ENCODE measurements at places on chromosomes 1 and 21.

DNA sequence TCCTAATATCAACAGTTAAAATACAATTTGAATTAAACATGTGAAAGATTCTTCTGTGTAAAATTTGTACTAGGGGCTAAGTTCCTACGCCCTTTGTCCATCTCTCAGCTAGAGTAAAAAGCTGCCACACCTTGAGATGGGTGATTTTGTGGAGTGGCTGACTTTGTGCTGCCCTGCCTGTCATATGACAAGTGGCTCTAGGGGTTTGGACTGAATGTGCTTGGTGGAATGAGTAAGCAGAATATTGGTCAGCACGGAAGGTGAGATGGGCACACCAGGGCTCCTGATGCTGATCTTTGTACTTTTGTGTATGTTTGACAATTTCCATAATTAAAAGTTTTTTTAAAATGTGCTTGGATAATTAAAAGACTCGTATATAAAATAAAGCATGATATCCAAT, 133.6 kb upstream of the SLC45A1 start:
- H3K27ac ChIP-seq: peak overlapping the region; percentile 100
- H3K4me3 ChIP-seq: no peak overlapping the region
- no peaks in the 10 kb centered on the region for H3K27me3 ChIP-seq
- no peaks in the 10 kb centered on the region for H3K36me3 ChIP-seq
- DNase-seq: peak; percentile 50

DNA sequence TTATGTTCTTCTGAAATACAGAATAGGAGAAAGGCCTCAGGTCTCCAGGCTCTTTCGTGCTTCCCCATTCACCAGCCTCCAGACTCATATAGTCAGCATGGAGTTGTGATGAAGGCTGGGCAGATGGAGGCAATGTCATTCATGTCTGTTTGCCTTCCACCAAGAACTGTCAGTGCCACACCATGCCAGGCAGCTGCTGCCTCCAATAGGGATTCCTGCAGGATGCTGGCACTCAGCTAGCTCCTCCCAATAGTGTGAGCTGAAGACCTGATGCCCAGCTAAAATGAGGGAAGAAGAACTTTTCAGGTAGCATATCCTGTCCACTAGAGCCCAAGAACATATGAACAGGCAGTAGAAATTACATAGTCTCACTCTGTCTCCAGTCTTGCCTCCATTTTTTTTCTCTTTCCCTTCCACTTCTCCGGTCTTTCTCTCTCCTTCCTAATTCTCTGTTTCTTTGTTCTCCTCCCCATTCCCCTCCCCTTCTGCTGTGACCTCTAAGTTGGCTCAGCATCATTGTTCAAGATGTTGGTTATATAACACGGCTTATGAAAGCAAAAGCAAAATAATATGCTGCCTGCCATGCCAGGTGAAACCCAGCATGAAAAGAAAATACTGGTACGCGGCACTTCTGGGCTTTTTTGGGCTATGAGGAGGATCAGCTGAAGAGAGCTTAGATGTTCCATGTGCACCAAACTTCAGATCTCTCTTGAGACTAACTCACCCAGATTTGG, 17.3 kb downstream of the GLUL start:
- H3K27me3 ChIP-seq: no peaks in the 10 kb centered on the region
- DNase-seq: peak; percentile 5
- peaks cover 20% of the 10 kb centered on the region for H3K4me1 ChIP-seq
- no peak overlapping the region for H3K4me3 ChIP-seq
- no peaks in the 10 kb centered on the region for H3K36me3 ChIP-seq

- H3K4me1 ChIP-seq: peaks cover 34% of the 10 kb centered on the region
- no peak overlapping the region for H3K4me3 ChIP-seq
- no peak for DNase-seq
- no peak overlapping the region for H3K27ac ChIP-seq
- no peaks in the 10 kb centered on the region for H3K27me3 ChIP-seq
Observed at GRCh38 chr1:100134872-100135271, 1.9 kb downstream of the TRMT13 start.

- H3K4me3 ChIP-seq: no peak overlapping the region
- H3K36me3 ChIP-seq: no peaks in the 10 kb centered on the region
- H3K4me1 ChIP-seq: no peaks in the 10 kb centered on the region
- H3K27ac ChIP-seq: no peak overlapping the region
Observed at GRCh38 chr1:53473463-53473862, 14.3 kb downstream of the DMRTB1 start.

GRCh38 chr1:93111561-93111960, 32.5 kb downstream of the MTF2 start:
- no peak for DNase-seq
- H3K36me3 ChIP-seq: peaks cover 50% of the 10 kb centered on the region
- H3K27me3 ChIP-seq: no peaks in the 10 kb centered on the region

DNA sequence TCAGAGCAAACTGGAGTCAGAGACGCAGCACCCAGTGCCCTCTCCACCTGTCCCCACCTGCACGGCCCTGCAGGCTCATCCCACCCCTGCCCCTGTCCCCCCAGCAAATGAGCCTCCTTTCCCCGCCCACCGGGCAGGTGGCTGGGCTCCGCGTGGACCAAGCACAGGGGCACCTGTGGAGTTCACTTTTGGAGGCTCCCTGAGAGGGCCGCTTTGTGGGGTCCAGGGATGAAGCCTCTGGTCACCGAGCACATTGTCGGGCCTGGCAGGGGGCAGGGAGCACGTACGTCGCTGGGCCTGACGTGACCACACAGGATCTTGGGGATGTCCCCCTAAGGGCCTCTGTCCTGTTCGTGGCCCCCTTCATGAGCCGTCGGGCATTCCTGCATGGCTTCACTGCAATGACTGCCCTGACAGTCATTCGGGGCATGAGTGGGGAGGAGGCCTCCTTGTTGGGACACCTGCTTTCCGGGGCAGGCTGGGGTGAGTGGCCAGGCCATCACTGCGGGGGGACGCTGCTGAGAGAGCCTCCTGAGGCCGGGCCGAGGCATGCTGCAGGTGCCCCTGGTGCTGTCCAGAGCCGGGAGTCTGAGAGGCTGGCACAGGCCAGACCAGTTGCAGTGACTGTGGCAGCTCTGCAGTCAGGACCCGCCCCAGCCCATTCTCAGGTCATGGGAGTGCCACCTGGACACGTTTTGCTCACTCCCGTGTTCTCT, 19.7 kb downstream of the SLX9 start:
- no peak for DNase-seq
- H3K27ac ChIP-seq: no peak overlapping the region
- no peaks in the 10 kb centered on the region for H3K27me3 ChIP-seq
- H3K4me3 ChIP-seq: no peak overlapping the region

DNA sequence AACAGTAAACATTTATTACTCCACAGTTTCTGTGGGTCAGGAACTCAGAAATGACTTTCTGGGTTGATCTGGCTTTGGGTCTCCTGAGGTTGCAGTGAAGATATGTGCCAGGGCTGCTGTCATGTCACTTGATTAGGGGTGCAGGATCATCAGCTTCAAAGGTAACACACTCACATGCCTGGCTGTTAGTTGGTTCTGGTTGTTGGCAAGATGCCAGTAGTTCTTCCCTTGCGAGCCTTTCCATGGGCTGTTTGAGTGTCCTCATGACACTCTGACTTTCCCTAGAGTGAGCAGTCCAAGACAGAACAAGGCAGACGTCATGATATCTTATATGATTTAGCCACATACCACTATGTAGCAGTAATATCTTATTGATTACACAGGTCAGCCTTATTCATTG, 1.8 kb downstream of the SWT1 start:
- H3K27ac ChIP-seq: no peak overlapping the region
- no peaks in the 10 kb centered on the region for H3K36me3 ChIP-seq
- no peaks in the 10 kb centered on the region for H3K27me3 ChIP-seq
- no peak for DNase-seq

DNA sequence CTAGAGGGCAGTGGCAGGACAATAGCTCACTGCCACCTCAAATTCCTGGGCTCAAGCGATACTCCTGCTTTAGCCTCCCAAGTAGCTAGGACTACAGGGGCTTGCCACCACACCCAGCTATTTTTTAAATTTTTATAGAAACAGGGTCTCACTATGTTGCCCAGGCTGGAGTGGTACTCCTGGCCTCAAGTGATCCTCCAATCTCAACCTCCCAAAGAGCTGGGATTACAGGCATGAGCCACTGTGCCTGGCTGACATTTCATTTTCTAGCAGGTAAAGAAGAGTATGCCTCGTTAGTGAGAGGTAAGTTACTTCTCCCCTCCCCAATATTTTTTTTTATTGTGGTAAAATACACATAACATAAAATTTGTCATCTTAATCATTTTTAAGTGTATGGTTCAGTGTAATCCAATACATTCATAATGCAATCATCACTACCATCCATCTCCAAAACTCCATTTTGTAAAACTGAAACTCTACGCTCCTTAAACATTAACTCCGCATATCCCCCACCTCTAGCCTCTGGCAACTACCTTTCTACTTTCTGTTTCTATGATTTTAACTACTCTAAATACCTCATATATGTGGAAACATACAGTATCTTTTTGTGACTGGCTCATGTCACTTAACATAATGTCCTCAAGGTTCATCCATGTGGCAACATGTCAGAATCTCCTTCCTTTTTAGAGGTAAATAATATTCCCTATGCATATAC, 22.4 kb downstream of the ZZZ3 start:
- no peak overlapping the region for H3K4me3 ChIP-seq
- H3K4me1 ChIP-seq: no peaks in the 10 kb centered on the region
- H3K27ac ChIP-seq: no peak overlapping the region
- no peak for DNase-seq
- H3K27me3 ChIP-seq: no peaks in the 10 kb centered on the region

DNA sequence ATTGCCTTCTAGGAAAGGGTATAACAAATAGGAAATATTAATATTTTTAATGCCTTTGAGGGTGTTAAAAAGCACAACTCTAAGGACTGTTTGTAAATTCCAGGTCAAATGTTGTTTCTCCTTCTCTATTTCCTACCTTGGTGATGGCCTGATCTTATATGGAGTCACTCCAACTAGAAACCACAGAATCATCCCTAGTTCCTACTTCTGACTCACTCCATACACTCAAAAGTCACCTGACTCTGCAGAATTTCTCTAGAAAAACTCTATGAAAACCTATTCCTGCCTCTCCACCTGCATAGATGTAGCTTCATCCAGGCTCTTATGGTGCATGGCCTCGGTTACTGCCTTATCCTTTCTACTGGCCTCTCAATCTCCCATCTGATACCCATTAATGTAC, 14.5 kb downstream of the RGS4 start:
- no peaks in the 10 kb centered on the region for H3K27me3 ChIP-seq
- no peak for DNase-seq
- no peak overlapping the region for H3K27ac ChIP-seq
- no peaks in the 10 kb centered on the region for H3K36me3 ChIP-seq

DNA sequence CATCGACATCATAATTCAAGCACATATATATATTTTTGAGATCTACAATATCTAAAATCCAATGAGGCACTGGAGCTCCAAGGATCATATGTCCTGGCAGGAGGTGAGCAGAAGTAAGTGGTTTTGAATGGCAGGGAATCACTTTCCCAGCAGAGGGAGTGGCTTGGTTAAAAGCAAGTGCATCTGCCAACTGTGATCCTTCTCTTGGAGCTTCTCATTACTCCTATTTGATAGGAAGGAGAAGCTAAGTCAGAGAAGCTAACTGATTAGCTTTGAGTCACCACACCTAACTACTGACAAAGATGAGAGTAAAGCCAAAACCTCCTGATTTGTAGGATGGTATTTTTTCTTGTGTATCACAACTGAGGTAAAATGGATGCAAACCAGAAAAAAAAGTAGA, 55.0 kb downstream of the ALG14 start:
- no peaks in the 10 kb centered on the region for H3K27me3 ChIP-seq
- H3K4me1 ChIP-seq: peaks cover 5% of the 10 kb centered on the region
- no peak overlapping the region for H3K27ac ChIP-seq
- H3K36me3 ChIP-seq: no peaks in the 10 kb centered on the region
- no peak for DNase-seq

DNA sequence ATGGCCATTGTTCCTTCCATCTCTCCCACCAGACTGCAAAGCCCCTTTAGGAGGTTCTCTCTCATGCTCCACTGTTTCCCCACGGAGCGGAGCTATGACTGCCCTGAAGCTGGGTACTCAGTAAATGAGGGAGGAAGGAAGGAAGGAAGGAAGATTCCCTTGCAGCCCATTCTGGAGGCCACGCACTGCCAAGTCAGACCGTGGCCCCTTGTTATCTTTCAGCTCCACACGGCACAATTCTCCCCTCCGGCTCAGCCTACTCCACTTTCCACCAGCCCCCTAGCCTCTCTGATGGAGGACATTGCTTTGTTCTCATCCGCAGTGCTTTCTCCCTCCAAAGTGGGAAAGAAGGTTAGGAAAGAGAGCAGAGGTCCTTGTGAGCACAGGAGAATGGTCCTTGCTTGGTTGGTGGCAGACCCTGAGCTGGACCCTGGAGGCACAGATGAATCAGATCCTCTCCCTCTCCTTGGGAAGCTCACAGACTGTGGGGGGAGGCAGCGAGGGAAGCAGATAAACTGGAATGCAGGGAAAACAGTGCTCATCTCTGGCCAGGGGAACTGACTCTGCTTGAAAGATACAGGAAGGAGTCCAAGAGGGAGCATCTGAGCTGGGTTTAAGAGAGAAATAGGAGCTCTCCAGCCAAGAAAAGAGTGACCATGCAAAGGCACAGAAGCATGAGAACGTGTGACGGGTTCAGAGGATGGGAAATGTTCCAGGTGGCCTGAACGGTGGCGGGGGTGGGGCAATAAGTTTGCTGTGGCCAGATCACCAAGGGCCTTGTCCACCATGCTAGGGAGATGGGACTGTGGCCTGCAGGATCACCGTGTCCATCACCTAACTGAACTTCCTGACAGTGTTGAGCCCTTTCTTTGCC, 52.6 kb downstream of the GLIS1 start:
- DNase-seq: no peak
- H3K4me3 ChIP-seq: no peak overlapping the region
- H3K27me3 ChIP-seq: peaks cover 38% of the 10 kb centered on the region
- peaks cover 18% of the 10 kb centered on the region for H3K4me1 ChIP-seq

- no peaks in the 10 kb centered on the region for H3K36me3 ChIP-seq
- DNase-seq: peak; percentile 78
- H3K4me3 ChIP-seq: peak overlapping the region; percentile 79
- H3K4me1 ChIP-seq: peaks cover 36% of the 10 kb centered on the region
- no peaks in the 10 kb centered on the region for H3K27me3 ChIP-seq
- H3K27ac ChIP-seq: peak overlapping the region; percentile 55
Observed at GRCh38 chr1:156704930-156705320, 458 bp downstream of the CRABP2 start.

- H3K36me3 ChIP-seq: no peaks in the 10 kb centered on the region
- DNase-seq: no peak
- no peaks in the 10 kb centered on the region for H3K27me3 ChIP-seq
- H3K4me1 ChIP-seq: no peaks in the 10 kb centered on the region
- H3K4me3 ChIP-seq: no peak overlapping the region
Observed at GRCh38 chr1:183831311-183831710, 26.4 kb downstream of the RGL1 start.

DNA sequence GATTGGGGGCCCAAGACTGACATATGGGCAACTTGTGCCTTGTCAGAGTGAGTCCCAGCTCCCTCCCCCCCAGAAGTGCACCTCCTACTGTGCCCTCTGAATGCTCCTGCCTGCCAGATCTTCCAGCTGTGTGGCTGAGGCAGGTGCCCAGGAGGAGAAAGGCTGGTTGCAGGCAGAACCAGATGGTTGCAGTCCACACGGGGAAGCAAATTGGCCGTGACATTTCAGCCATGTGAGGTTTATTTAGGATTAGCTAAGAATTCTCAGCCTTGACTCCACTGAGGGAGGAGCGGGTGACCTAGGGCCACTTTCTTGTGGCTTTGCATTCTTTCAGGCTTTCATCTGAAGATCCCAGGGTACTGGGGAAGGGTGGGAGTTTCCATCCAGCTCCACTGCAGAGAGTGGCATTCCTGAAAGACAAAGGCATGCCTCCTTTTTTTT, 33.8 kb downstream of the PEX14 start:
- DNase-seq: no peak
- H3K27ac ChIP-seq: no peak overlapping the region
- peaks cover 28% of the 10 kb centered on the region for H3K4me1 ChIP-seq
- no peaks in the 10 kb centered on the region for H3K36me3 ChIP-seq

All from PC-9 (cell line).